Left kidney (tissue), 8 donors: ENCODE measurements at places on chromosomes 4 and X. TPM values are rescaled to one million over a fixed set of nuclear protein-coding genes. Genes with fewer than 3 reads are reported as not detected.

DNA sequence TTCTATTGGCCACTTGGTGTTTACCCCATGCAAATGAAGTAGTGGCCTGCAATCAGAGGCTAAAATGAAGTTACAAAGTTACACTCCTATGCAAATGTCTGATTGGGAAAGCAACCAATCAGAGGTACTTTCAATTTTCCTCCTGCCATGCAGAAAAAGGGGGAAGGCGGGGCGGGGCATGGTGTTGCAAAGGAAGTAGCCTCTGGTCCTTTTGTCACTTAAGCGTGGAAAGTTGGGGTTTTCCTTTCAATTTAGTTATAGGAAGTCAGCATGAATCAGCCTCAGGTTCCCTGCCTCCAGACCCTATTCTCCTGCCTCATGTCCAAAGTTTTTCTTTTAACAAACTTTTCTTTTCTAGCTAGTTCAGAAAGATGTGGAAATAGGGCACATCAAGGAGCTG is 69.3 kb downstream of the GPC4 start:
- no peak for DNase-seq

Gene NXF2
- 0.71 TPM for polyA plus RNA-seq

Gene TIMM17B
- 33.7 TPM for polyA plus RNA-seq

Gene SETD7
- polyA plus RNA-seq: 14.4 TPM

Gene IGFBP7
- polyA plus RNA-seq: 463 TPM

Gene FATE1
- polyA plus RNA-seq: not detected
